ENCODE measurements at places on chromosomes 2 and 18. TPM values are rescaled to one million over a fixed set of nuclear protein-coding genes. Genes with fewer than 3 reads are reported as not detected.

DNAJC5G gene
- total RNA-seq: not detected

CXCR1 gene
- total RNA-seq: 10.4 TPM

PMS1 gene
- 21.7 TPM for total RNA-seq

PELI1 gene
- total RNA-seq: 34.1 TPM

PLA2R1 gene
- 5.6 TPM for total RNA-seq

DOK6 gene
- total RNA-seq: 3.2 TPM

TIMM21 gene
- 21.6 TPM for total RNA-seq

SH2D6 gene
- 0.97 TPM for total RNA-seq

CXCR4 gene
- 55.1 TPM for total RNA-seq

RELCH gene
- total RNA-seq: 29.9 TPM

HNMT gene
- total RNA-seq: 99.3 TPM

GKN2 gene
- 53.3 TPM for total RNA-seq

DNAH7 gene
- total RNA-seq: 9.2 TPM

AQP4 gene
- 301 TPM for total RNA-seq

SH3RF3 gene
- total RNA-seq: 5.7 TPM

GLI2 gene
- total RNA-seq: 3.3 TPM

SCN9A gene
- total RNA-seq: 13.6 TPM

ACKR3 gene
- total RNA-seq: 12.6 TPM

HAAO gene
- total RNA-seq: 6.1 TPM

SLC23A3 gene
- total RNA-seq: 3.4 TPM

TGFA gene
- total RNA-seq: 8.2 TPM

CCDC68 gene
- 20.2 TPM for total RNA-seq

RBM44 gene
- total RNA-seq: 0.59 TPM

Measured in lower lobe of right lung (tissue), 2 donors.